ENCODE measurements at places on chromosomes 12 and 14. TPM values are rescaled to one million over a fixed set of nuclear protein-coding genes. Genes with fewer than 3 reads are reported as not detected.

- no peak for DNase-seq
Observed at GRCh38 chr12:53795927-53796326, 44.1 kb upstream of the CISTR start.

GRCh38 chr12:12803186-12803585, 10.0 kb upstream of the DDX47 start:
- DNase-seq = peak; percentile 88

GRCh38 chr12:15393037-15393436, 70.7 kb downstream of the PTPRO start:
- no peak for DNase-seq

- no peak for DNase-seq
Observed at GRCh38 chr12:40106655-40107054, 774 bp upstream of the SLC2A13 start.

Gene LRCOL1
- 1.4 TPM for total RNA-seq

Gene RAD51B
- total RNA-seq = 17.6 TPM

All from A172 (cell line).